Astrocyte of the spinal cord (primary cell): ENCODE measurements at places on chromosomes 1 and 21.

GRCh38 chr21:16194095-16194787 lies 464.5 kb downstream of the USP25 start:
- DNase-seq: peak; percentile 90

DNA sequence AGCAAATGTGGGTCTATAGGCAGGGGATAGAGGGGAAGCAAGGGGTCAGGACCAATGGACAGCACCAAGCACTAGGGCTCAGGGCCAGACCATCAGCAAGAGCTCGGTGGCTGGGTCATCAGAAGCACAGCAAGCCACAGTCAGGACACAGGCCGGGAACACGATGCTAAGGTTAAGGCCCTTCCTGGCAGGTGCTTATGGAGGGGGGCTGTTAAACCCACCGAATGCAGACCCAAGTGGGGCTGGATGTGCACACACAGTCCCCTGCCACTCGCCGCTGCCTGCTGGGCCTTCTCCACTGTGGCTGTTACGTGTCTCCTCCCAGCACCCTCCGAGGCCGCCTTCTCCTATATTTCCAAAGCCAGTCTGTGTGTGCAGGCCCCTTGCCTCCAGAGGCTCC lies 220.1 kb downstream of the TOMM20 start:
- DNase-seq: no peak

DNA sequence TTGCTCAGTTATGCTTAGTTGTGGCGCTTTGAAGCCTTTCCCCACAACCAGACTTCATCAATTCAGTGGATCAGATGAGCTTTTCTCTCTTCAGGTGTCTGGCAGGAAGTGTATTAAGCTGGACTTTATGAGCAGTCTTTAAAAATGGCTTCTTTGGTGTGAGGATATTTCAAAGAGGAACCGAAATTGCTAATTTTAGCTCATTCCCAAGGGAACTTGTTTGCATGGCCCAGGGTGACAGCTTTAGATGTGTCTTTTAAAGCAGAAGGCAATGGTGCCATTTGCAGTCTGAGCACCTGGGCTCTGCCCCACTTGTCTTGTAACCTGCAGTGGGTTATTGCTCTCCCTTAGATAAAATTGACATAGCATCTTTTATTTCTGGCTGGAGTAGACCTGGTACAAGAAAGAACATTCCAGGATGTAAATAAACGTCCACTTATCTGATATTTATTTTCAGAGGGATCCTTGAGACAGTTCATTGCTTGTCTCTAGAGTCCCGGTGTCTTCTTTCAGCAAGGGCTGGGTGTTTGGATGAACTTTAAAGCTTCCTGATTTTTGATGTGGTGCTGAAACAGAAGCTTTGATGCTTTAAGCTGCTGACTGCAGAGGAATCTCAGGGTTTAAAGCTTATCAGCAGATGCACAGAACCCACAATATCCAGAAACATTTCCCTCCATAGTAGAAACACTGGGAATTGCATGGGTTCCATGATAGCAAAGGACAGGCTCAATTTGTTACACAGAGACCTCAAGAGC lies 241.7 kb downstream of the ADGRL2 start:
- no peak for DNase-seq

- no peak for DNase-seq
Measured at GRCh38 chr1:91744953-91745639, 140.9 kb downstream of the TGFBR3 start.
